Bone marrow (tissue), 2 donors: ENCODE measurements at places on chromosomes 6 and 20.

DNA sequence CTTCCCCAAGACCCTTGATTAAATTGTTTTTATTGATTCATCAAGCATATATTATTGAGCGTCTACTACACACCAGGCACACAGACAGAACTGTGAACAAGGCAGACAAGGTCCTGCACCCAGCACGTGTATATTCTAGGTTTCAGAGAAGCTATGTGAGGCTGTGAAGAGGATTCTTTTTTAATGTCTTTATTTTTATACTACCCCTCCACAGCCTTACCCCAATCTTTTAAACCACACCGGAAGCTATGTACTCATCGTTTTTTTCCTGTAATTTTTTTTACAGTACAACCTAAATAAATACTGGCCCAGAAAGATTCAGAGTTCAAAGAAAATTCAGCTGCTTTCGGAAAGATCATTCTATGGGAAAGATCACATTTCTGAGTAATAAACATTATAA, 10.0 kb downstream of the SGK1 start:
- DNase-seq, result no peak

- DNase-seq, result no peak
Measured at GRCh38 chr6:85726206-85726605, 83.5 kb upstream of the SYNCRIP start.

- no peak for DNase-seq
Measured at GRCh38 chr20:60408435-60408834, 450.2 kb downstream of the CDH26 start.

- no peak for DNase-seq
Measured at GRCh38 chr20:20065361-20065760, 13.0 kb downstream of the CFAP61 start.

GRCh38 chr6:111259089-111259831, 172.0 kb downstream of the SLC16A10 start:
- peak; percentile 98 for DNase-seq

GRCh38 chr6:106163966-106164877, 78.1 kb downstream of the PRDM1 start:
- DNase-seq, result peak; percentile 73

DNA sequence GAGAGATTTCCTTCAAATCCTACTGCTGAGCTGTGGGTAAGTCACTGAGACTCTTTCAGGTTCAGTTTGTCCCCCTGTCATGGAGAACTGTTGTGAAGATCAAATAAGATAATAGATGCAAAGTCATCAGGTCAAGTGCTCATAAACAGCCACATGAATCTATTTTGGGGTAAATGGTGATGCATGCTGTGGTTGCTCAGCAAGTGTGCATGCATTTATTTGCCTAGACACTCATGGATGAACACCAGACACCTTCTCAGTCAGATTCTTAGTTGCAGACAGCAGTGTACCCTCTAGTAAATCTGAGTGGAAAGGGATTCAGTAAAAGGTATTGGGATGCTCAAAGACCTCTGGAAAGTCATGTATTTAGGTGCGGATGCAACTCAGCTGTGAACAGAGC, 168.0 kb upstream of the FOXA2 start:
- no peak for DNase-seq

DNA sequence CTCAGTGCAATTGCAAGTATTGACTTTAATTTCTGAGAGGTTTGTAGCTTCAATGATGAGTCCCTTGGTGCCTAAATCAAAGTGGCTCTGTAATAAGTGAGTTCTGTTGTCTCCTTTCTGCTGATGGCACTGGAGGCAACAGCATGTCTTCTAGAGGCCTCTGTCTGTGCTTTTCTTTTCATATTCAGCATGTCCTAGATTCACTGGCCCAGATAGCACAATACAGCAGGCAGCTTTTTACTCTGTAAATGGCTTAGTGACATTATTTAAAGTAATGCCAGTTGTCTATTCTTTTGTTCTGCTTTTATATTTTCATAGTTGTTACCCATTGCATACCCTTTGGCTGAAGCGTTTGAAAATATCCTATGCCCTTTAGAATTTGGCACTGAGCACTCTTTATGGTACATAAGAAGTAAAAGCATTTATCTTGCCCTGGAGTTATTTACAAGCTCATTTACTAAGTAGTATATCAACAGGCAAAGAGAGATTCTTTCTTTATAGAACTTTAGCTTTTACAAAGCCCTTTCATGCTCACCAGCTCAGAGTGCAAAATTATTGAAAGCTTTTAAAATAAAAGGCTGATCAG, 271.5 kb upstream of the KCNQ5 start:
- DNase-seq, result no peak

- peak; percentile 34 for DNase-seq
Measured at GRCh38 chr6:28880894-28881780, 42.6 kb downstream of the TRIM27 start.

DNA sequence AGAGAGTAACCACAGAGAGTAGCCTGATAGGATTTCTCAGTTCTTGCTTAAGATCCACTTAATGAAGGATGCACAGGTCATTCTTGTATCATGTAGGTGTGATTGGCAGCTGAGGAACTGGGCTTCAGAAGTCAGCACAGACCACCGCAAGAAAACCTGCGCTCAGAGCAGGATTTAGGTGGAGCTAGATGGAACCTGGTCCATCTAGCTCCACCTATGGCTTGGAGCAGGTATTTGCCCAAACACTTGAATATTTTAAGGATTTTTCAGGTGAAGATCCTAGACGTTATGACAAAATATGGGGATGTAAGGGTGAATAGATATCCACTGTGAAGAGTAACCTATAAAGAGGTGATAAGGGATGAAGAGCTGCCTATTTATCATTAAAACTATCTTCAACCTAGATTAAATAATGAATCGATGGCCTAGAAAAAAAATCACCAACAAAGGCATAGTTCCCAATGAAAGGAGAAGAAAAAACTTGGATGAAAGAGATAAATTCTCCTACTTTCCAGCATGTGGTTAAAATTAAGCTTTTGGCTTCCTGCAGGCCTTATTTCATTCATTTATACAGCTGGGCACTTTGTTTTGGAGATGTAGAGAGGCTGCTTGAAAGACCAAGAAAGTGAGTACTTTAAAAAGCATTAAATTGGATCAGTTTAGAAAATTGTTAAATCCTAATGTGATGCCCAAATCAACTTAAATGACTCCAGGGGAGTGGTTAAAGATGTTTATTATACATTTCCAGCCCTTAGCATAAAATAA, 778.4 kb upstream of the GJE1 start:
- no peak for DNase-seq

DNA sequence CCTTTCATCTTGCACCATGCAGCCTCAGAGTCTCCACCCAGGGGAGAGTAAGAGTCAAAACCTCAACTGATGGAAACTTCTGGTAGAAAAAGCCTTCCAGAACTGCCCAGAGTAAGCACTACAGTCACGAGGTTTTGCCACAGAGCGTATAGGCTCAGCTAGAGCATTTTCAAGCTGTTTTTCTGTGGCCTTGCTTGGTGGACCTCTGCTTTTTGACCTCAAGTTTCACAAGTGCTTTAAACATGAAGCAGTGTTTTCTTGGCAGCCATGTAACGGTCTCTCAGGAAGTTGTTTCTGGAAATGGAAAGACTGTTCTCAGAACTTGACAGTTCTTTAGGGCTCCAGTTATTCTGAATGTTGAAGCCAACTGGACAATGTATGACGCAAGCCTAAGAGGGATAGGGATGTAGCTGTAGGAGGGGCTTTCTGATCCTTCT, 146.5 kb downstream of the ZDHHC14 start:
- peak; percentile 10 for DNase-seq

- no peak for DNase-seq
Measured at GRCh38 chr6:158642097-158642601, 2.4 kb downstream of the DYNLT1 start.

- no peak for DNase-seq
Measured at GRCh38 chr20:50601511-50602431, 89.6 kb downstream of the RIPOR3 start.

DNA sequence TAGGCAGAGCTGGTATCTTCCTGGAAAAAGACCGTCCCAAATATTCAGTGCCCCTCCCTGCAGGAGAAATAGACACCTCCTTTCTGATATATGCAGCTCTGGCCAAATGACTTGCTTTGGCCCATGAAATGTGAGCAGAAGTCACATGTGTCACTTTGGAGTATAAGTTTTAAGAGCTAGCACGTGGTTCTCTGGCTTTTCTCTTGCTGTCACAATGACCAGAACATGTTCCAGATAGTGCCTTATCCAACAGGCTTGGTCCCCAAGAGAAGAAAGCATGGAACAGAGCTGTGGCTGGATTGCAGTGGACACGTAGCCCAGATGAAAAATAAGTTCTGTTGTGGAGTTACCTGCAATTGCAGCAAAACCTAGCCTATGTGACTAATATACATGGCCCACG, 40.4 kb downstream of the UNC5CL start:
- DNase-seq, result no peak

DNA sequence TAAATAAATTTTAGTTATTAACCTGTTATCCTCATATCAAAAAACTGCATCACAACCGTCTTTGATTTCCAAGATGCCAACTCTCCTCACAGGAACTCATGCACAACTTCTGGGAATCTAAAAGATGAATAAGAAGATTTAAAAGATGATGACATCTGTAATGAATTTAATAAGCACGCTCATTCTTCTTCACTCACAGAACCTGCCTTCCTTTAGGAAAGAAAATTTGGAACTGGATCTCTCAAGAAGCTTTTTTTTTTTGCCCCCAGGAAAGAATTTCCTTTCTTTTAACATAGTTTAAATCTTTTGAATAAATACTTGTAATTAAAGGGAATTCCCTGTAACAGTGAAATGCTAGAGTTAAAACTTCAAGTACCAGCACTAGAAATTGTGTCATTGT, 161.5 kb downstream of the HIVEP2 start:
- no peak for DNase-seq

DNA sequence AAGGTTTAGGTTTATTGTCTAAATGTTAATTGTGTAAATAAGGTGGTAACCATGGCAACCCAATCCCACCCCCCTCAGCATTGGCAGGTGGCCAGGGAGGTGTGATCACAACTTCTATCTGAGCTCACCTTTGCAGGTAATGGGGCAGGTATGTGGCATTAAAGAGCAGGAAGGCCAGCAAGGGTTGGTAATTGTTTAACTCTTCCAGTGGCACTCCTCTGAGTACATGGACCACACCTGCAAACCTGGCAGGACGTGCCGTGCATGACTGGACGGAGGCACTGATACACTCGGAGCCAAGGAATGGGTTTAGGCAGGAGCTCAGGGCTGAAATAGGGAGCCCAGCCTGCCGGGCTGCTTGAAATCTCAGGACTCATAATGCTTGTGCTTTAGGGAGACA, 107.0 kb upstream of the BMP2 start:
- DNase-seq, result no peak

- DNase-seq, result no peak
Measured at GRCh38 chr6:135229996-135230395, 48.9 kb downstream of the MYB start.

GRCh38 chr20:53738039-53738944, 144.7 kb upstream of the ZNF217 start:
- DNase-seq, result no peak

DNA sequence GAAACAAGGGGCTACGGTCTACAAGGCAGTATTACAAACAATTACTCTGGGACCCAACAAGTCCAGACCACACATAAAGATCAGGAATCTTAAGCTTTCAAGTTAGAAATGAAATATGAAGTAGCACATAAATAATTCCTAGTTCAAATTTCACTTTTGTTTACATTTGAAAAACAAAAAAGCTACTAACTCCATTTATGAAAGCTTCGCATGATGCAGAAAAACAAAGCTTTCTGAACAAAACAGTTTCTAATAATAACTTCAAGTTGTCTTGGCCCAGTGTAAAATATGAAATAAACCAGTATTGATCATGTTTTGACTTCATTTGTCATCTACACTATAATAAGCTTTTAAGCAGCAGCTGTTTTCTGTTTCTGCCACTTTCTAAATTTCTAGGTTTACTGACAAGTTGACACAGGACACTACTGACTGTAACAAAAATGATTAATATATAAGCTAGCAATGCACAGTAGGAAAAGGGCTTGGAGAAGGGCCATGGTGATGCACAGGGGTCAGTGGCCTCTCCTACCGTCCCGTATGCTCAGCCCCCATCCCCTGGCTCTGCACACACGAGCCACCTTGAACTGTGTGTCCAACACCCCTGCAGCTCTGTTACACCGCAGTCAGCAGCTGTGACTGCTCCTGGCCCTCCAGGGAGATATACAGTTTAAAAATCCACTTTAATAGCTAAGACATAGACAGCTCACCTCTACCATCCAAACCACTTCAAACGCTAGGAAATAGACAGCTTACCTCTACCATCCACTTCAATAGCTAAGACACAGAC, 13.3 kb upstream of the RAB22A start:
- DNase-seq, result no peak

- DNase-seq, result no peak
Measured at GRCh38 chr20:58651559-58651945, 469 bp downstream of the STX16 start.

GRCh38 chr6:139979021-139979725, 604.7 kb upstream of the CITED2 start:
- no peak for DNase-seq

DNA sequence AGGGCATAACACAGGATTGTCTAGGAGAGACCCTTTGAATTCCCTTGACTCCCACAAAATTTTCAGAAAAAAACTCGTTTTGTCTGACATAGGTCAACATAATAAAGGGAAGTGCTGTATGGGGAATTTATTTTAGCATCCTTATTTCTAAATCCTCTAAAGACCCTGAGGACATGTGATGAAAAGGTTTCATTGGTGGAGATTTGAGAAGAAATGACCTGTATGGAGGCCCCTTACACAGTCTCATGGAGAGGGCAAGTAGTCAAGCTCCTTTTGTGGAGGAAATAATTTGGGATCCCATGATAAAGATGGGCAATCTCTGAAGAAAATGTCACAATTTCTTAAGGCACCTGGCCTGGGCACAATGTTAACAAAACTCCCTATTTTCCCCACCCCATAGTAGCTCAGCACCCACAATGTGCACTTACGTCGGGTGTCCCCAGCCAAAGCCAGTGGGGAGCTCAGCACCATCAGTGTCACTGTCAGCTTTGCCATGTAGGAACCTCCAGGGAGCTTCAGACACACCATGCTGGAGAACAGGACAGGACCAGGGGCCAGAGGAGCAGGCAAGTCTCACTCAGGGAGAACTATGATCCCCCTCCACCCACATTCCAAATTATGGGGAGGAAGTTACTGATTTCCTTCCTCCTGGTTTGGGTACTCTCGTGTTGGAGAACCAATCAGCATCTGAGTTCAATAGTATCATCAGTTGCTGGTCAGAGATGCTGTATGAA, at the start of gene HLA-DRB5:
HLA-DRB5 (minus strand) TSS at position 591 of the 734 bp plus-strand sequence; CDS start at position 528, 63 bp downstream.
- DNase-seq, result peak; percentile 13
